ENCODE measurements at places on chromosomes 12 and 14.

DNA sequence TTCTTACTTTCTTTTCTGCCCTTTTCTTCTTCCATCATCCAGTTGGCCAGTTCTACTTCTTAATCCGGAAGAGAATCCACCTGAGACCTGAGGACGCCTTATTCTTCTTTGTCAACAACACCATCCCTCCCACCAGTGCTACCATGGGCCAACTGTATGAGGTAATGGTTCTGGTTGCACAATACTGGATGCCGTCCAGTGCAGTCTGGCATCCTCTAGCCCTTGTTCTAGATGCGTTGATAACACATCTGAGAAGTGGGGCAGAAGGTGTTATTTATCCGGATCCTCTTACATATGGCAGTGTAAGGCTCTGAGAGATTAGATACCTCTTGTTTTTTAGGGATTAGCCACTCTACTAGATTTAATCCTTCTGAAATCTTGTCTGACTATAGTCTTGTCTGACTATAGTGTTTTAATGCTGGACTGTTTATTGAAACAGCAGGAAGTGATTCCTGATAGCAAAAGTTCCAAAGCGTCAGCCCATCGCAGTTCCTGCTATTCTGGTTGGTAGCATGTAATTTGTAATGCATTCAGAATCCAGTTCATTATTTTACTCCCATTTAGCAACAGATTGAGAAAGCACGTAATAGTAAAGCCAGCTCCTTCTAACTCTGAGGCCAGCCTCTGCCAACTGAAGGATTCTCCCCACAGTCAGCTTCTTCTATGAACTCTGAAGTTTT is 7.9 kb downstream of the GABARAPL1 start:
- no peak for DNase-seq

GRCh38 chr12:13038491-13039161 is 5.6 kb upstream of the FAM234B start:
- no peak for DNase-seq

DNA sequence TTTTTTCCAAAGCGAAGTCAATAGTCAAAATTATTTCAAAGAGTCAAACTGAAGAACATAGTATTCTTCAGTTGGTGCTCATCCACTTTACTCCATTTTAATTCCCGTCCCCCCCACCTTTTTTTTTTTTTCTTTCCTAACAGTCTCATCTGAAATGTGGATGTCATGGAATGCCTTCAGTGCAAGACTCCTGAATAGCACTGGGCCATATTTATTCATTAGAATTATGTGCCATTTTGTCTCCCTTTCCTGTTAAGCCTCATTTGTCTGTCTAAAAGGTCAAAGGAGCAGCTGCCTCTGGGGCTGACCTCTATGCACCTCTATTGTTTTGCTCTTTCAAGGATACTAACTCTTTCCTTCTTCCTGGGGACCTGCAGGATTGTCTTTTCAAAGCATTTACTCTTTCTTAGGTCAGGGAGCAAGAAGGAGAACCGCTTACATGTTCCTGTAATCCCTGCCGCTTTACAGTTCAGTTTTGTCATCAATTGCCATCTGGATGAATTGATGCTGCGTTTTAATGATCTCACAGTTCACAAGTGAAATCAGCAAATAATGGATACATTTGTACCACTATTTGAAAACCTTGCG is 310.6 kb downstream of the NPAS3 start:
- DNase-seq, result no peak

DNA sequence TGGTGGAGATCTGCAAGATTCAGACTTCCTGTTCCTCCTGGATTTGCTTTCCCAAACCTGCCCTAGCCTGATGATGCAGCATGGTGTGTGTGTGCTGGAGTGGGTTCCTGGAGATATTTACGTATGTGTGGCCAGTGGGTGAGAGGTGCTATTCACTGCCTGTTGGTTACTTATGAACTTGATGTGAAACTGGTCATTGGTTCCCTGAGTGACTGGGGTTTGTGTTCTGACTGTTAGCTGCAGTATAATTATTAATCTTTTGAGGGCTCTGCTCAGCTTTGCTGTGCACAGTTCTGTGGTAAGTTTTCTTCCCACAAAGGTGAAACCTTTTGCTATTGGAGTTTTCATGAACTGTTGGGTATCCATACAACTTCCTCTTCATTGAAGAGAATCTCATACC is 541.8 kb upstream of the FBXO33 start:
- DNase-seq, result no peak

- no peak for DNase-seq
Observed at GRCh38 chr14:75697386-75697785, 36.3 kb downstream of the TTLL5 start.

GRCh38 chr12:80847575-80847974 is 90.2 kb downstream of the LIN7A start:
- no peak for DNase-seq

DNA sequence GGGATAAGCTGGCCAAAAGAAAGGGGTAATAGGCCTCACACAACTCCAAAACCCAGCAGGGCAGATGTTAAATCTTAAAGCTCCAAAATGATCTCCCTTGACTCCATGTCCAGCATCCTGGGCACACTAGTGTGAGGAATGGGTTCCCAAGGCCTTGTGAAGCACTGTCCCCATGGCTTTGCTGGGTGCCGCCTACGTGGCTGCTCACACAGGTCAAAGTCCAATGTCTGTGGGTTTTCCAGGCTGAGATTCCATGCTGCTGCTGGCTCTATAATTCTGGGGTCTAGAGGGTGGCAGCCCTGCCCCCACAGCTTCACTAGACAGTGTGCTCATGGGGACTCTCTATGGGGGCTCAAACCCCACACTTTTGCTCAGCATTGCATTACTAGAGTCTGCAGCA is 145.3 kb upstream of the GRIN2B start:
- DNase-seq, result no peak

GRCh38 chr14:55582746-55583145 is 2.7 kb downstream of the KTN1 start:
- no peak for DNase-seq

- no peak for DNase-seq
Observed at GRCh38 chr14:28061006-28061405, 705.6 kb upstream of the FOXG1 start.

- DNase-seq, result no peak
Observed at GRCh38 chr14:99136401-99136800, 135.6 kb downstream of the BCL11B start.

- DNase-seq, result no peak
Observed at GRCh38 chr14:33515441-33515840, 435.4 kb downstream of the EGLN3 start.

GRCh38 chr14:92503756-92504491 is 9.7 kb upstream of the RIN3 start:
- no peak for DNase-seq

DNA sequence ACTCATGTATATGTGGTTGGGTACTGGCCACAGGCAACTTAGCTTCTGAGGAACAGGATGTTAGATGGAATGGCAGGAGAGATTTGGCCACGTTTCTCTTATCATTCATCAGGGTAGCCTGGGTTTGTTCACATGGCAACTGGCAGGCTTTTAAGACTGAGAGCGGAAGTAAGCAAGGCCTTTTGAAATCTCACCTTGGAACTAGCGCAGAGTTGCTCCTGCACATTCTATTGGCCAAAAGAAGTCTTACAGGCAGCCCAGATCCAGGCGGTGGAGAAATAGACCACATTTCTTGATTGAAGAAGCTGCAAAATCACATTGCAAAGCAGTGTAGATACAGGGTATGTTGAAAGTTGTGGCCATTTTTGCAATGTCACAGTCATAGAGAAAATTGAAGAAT is 3.7 kb downstream of the CLEC4A start:
- no peak for DNase-seq

DNA sequence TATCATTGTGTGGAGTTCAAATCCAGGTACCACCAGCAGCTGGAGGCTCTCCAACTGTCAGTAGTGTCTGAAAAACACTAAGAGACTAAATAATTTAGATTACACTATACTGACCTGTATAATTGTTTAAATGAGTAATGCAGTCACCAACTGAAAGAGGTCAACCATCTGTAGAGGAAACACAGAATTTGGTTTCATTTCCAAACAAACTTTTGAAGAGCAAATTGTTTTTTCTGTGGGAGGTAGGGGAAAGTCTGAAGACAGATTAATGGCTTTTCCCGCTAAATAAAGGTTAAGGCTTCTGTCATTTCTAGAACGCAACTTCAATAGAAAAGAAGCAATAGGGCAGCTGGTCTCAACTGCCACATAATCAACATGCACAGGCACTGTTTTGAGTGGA is 462.6 kb downstream of the PRKD1 start:
- no peak for DNase-seq

DNA sequence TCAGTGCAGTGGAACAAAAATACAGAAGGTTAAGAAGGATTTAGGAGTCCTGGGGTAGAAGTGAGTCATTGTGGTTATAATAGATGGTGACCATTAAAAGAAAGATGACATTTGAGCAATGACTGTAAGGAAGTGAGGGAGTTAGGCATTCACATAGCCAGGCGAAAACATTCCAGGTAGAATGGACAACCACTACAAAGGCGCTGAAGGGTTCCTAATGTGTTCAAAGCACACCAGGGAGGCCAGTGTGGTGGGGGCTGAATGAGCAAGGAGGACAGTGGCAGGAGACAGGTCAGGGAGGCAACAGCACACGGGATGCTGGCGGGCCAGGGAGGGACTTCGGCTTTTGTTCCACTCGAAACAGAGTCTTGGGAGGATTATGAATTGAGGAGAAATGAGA is 129.9 kb downstream of the NPAS3 start:
- no peak for DNase-seq

GRCh38 chr12:117847371-117847770 is 121.4 kb downstream of the KSR2 start:
- DNase-seq, result no peak

GRCh38 chr14:99732436-99733210 is 48.5 kb downstream of the CYP46A1 start:
- no peak for DNase-seq

GRCh38 chr12:45518291-45519235 is 210.9 kb upstream of the ARID2 start:
- no peak for DNase-seq

- DNase-seq, result no peak
Observed at GRCh38 chr12:4978737-4979136, 64.9 kb upstream of the KCNA5 start.

GRCh38 chr14:96962337-96962736 is 165.2 kb downstream of the VRK1 start:
- DNase-seq, result no peak

GRCh38 chr12:39402922-39403321 is 40.0 kb downstream of the KIF21A start:
- DNase-seq, result no peak

- DNase-seq, result no peak
Observed at GRCh38 chr14:104794099-104794498, 1.4 kb downstream of the AKT1 start.

DNA sequence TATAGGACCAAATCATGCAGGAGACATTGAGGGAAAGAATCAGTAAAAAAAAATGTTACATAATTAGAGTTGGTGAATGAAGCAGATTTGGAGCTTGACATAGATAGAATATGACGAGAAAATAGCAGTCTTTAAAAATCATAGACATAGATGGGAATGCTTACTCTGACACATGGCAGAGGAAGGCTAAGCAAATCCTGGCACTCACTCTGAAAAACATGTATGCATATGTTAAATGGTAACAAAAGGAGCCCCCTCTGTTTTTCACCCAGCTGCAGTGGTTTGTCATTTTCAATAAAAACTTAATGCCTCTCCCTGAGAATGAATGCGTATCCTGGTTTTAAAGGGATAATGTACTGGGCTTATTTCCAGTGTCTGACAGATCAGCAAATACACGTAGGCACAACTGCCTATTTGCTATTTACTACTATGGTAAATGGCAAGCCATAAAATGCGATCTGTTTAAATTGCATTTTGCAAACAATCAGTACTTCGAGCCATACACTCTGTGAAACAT is 561.2 kb upstream of the SEL1L start:
- no peak for DNase-seq

GRCh38 chr14:81371802-81372201 is 28.3 kb downstream of the STON2 start:
- no peak for DNase-seq

- DNase-seq, result no peak
Observed at GRCh38 chr14:98592611-98593170, 679.3 kb downstream of the BCL11B start.

DNA sequence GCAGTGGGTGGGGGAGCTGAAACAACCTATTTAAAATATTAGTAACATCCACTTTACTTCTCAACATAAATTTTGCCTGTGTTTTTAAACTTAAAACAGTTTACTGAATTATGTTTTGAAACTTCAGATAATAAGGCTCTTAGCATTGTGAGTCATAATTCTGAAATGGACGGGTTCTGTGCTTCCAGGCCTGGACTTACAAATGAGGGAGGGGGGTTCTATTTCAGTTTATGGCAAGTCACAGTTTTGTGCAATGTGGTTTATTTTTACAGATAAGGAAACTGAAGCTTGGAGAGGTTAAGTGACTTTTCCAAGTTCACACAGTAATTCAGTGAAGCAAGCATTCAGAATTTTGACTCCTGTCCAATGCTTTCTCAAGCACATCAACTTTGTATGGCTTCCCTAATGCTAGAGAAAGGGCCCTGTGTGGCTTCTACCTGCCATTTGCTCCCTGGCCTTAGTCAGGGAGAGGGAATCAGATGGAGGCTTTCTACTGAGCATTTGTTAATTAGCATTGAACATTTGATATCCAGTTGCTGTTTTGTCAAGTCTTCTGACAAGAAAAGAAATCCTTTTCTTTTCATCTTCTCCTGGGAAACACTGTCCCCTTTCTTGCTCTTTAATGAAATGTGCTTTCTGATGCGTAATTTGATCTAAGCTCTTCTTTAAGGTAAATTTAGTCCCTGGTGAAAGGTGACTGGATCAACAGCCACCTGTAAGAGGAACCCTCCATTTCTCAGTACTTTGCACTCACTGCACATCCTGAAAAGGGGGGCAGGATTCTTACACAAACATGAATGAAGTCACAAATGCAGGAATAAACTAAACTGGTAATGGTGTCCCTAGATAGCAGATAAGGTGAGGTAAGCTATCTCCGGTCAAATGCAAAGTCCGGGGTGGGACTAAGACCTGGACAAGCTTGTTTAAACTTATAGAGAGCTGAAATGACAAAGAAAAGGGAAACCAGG is 2.5 kb upstream of the SALL2 start:
- DNase-seq, result no peak

GRCh38 chr12:128861226-128862016 is 8.1 kb downstream of the GLT1D1 start:
- no peak for DNase-seq

GRCh38 chr12:85468356-85469157 is 188.5 kb downstream of the ALX1 start:
- DNase-seq, result no peak

DNA sequence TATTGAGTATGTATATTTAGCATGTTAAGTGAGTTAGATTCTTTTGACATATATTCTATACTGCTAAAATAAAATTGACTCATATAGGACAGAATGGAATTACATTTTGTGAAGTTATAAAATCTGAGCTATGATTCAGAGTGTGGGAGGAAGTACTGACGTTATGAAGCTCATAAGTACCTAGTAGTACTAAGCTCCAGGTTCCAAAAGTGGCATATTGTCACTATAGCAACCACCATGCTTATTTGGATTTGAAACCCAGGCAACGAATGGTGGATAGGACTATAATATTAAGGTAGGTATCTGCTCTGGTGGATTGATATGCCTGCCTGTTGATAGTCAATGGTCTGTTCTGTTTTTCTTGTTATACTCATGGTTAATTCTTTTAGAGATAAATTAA is 2.2 kb upstream of the FBXO33 start:
- DNase-seq, result no peak

Data from anterior cingulate cortex (tissue), 58 donors.